ENCODE measurements at places on chromosomes 3 and 15.

GRCh38 chr3:4791358-4791757 lies 187.9 kb upstream of the BHLHE40 start:
- no peak for DNase-seq

GRCh38 chr15:72614810-72615532 lies 39.5 kb upstream of the GOLGA6B start:
- no peak for DNase-seq

DNA sequence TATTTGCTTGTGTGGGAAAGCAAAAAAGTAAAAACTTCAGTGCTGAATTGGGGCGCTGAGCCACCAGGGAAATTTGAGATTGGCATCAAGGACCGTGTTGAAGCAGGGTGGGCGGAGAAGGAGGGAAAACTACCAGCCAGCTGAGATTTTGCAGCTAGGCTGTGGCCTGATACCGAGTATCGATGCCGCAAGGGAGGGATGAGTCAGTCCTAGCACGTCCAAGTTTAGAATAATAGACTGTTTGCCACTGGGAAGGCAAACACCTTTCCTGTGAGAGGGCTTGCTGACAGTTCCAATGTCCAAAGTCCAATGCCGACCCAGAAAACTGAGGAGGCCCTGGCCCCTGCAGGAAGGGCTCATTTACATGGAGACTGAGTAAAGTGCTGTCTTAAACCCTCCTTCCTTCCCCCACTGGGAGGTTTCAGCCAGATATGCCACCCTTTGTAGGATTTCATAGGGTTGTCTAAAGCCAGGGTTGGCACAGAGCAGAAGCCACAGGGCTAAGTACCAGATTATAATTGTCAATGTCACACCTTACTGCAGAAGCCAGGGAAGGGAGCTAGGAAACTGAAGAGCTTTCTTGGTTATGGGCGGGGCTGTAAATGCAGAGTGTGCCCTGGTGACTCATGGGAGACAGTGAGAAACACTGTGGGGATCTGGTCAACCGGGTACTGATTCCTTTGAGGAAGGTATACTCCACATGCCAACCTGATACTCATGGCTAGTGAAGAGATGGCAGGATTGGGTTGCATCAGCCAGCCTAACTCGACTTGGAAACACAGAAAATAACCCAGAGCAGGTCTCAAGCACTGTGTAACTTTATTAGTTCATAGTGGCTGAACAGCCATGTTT lies 28.4 kb upstream of the PIK3CB start:
- peak; percentile 55 for DNase-seq

DNA sequence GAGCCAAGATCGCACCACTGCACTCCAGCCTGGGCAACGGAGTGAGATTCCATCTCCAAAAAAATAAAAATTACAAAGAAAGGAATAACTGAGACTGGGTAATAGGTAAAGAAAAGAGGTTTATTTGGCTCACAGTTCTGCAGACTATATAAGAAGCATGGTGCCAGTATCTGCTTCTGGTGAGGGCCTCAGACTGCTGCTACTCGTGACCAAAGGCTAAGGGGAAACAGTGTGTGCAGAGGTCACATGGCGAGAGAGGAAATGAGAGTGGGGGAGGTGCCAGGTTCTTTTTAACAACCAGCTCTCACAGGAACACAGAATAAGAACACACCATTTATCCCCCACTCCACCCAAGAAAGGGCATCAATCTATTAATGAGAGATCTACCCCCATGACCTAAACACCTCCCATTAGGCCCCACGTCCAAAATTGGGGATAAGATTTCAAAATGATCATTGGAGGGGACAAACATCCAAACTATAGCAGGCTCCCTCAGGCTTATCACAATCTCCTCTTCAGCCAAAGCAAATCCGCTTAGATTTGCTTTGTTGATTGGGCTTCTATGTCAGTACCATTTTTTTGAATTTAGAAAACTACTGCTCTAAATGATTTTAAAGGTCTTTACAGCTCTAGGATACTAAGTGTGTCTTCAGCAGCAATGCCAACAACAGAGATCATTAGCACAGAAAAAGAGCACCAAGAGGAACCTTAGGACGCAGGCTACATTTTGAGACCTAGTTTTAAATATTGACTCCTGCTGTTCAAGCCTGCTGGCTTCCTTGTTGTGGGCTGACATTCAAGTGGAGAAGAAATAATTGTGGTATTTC lies 84.2 kb upstream of the TBL1XR1 start:
- DNase-seq, result no peak

DNA sequence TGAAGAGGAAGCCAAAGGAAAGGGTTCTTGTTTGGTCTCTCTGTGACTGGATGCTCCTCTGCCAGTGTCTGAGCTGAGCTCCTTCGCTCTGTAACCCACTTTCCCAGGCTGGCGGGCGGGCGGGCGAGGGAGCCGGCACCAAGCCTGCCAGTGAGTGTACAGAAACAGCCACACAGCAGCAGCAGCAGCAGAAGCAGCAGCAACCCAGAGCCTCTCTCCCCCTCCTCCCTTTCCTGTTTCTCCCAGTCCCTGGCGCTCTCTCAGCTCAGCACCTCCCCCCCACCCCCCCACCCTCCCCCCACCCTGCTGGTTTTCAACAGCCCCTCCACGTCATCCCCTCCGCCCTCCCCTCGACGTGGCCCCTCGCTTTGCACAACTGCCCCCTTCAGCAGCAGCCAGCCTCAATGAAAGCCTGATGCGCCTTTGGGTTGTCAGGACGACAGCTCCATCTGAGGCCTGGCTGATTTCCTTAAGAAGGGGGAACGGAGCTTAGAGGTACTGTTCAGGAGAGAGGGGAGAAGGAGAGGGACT lies at the start of gene LSAMP:
LSAMP (minus strand) TSS at position 177 of the 531 bp plus-strand sequence.
- DNase-seq, result no peak

DNA sequence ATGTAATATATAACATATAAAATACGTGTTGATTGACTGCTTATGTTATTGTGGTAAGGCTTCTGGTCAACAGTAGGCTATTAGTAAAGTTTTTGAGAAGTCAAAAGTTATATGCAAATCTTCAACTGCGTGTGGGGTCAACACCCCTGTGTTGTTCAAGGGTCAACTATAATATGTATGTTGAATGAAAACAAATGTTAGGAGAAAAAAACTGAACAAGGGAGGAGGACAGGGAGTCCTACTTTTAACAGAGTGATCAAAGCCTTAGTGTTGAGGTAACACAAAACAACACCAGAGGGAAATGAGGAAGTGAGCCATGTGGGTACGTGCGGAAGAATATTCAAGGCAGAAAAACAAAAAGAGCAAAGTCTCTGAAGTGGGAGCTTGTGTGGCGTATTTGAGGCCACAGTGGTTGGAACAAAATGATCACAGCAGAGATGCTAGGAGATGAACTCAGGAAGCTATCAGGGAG lies 62.5 kb downstream of the SFMBT1 start:
- DNase-seq, result no peak

DNA sequence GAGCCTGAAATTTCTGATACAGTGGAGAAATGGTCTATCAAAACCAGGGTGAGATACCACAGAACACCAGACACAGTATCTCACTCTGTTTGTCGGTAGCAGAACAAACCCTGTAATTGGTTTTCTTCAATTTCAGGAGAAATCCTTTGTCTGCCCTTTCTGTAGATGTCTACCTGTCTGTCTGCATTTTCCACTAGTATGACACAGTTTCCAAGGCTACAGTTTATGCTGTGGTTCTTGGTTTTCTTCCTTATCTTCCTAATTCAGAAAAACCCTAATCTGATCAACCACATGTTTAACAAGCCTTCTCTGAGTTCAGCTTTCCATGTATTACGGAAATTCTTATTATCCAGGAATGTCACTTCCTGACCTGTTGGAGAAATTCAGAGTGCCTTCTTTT lies 70.8 kb downstream of the SCN11A start:
- DNase-seq, result no peak

GRCh38 chr3:112786002-112786590 lies 60.6 kb downstream of the CD200R1L start:
- no peak for DNase-seq

DNA sequence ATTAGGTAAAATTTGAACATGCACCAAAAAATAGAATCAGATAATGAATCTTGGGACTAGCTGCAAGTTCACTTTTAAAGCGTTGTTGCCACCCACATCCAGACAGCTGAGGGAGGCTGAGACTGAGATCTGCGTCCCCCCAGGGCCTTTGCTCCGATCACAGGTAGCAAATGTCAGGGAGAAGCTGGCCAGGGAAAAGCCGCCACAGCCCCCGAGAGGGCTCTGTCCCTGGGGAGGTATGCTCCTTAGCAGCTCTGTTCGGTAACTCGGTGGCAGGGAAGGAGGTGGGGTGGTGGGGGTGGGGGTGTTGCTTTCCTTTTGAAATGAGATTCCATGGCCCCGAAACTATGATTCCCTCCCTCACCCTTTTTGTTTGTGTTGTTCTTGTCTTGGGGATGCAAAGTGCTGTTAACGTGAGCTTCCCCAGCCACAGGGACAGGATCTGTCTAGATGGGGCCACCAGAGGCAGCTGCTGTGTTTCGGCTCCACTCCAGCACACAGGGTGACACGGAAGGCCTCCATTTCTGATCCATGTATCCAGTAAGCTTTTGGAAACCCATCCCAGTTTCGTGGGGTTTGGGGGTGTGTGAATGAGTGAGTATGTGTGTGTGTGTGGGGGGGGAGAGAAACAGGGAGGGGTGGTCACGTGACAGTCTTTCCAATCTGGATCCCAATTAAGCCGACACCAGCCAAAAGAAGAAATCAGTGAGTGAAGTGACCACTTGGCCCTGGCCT lies 1.1 kb upstream of the MINAR1 start:
- no peak for DNase-seq

GRCh38 chr3:15180042-15180611 lies 25.9 kb upstream of the CAPN7 start:
- DNase-seq, result no peak

DNA sequence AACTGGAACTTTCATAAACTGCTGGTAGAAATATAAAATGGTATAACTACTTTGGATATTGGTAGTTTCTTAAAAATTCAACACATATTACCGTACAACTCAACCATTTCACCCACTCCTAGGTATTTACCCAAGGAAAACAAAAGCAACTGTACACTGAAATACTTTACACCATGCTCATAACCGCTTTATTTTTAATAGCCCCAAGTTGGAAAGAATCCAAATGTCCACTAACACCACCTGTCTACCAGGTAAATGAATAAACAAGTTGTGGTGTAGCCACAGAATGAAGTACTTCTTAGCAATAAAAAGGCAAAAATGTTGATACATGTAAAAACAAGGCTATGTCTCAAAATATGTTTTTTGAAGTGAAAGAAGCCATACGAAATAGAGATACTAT lies 215.9 kb upstream of the PEX5L start:
- DNase-seq, result no peak

GRCh38 chr3:32176989-32177701 lies 61.3 kb upstream of the CMTM8 start:
- peak; percentile 19 for DNase-seq
